ENCODE measurements at places on chromosomes 4 and X. TPM values are rescaled to one million over a fixed set of nuclear protein-coding genes. Genes with fewer than 3 reads are reported as not detected.

NSUN7 gene
- not detected for polyA plus RNA-seq

TMEM47 gene
- 51.5 TPM for polyA plus RNA-seq

USP38 gene
- 5.1 TPM for polyA plus RNA-seq

HMGN5 gene
- polyA plus RNA-seq, result 3.4 TPM

CTAG1B gene
- polyA plus RNA-seq, result not detected

KCTD8 gene
- polyA plus RNA-seq, result 0.03 TPM

DSPP gene
- not detected for polyA plus RNA-seq

PHF8 gene
- polyA plus RNA-seq, result 12.8 TPM

SATL1 gene
- not detected for polyA plus RNA-seq

SYN1 gene
- polyA plus RNA-seq, result 0.56 TPM

CCNB3 gene
- polyA plus RNA-seq, result 0.09 TPM

BMX gene
- not detected for polyA plus RNA-seq

F8A3 gene
- 2.0 TPM for polyA plus RNA-seq

ARHGEF38 gene
- not detected for polyA plus RNA-seq

TMSB15C gene
- 1.9 TPM for polyA plus RNA-seq

PPP2R2C gene
- 0.03 TPM for polyA plus RNA-seq

NHSL2 gene
- polyA plus RNA-seq, result 0.75 TPM

ARMCX6 gene
- polyA plus RNA-seq, result 77.4 TPM

TRPC5OS gene
- polyA plus RNA-seq, result not detected

FGF5 gene
- 77.7 TPM for polyA plus RNA-seq

PCDH19 gene
- polyA plus RNA-seq, result not detected

GABRB1 gene
- 4.7 TPM for polyA plus RNA-seq

PFKFB1 gene
- 0.10 TPM for polyA plus RNA-seq

MYOZ2 gene
- polyA plus RNA-seq, result 0.17 TPM

CYBB gene
- not detected for polyA plus RNA-seq

SMIM9 gene
- polyA plus RNA-seq, result not detected

NOCT gene
- polyA plus RNA-seq, result 6.6 TPM

ITM2A gene
- not detected for polyA plus RNA-seq

MAGEB2 gene
- not detected for polyA plus RNA-seq

UNC5C gene
- polyA plus RNA-seq, result not detected

TLR10 gene
- not detected for polyA plus RNA-seq

SCRG1 gene
- 0.23 TPM for polyA plus RNA-seq

RASSF6 gene
- not detected for polyA plus RNA-seq

L1CAM gene
- polyA plus RNA-seq, result 1.9 TPM

NAT8L gene
- 0.04 TPM for polyA plus RNA-seq

GRK4 gene
- polyA plus RNA-seq, result 2.2 TPM

ATP2B3 gene
- 0.03 TPM for polyA plus RNA-seq

PNMA5 gene
- not detected for polyA plus RNA-seq

RBM46 gene
- polyA plus RNA-seq, result not detected

AREG gene
- 0.30 TPM for polyA plus RNA-seq

XAGE1B gene
- not detected for polyA plus RNA-seq

NRK gene
- polyA plus RNA-seq, result 0.92 TPM

HS3ST1 gene
- polyA plus RNA-seq, result 0.09 TPM
